T-helper 17 cell (primary cell): ENCODE measurements at places on chromosomes 12 and 14.

DNA sequence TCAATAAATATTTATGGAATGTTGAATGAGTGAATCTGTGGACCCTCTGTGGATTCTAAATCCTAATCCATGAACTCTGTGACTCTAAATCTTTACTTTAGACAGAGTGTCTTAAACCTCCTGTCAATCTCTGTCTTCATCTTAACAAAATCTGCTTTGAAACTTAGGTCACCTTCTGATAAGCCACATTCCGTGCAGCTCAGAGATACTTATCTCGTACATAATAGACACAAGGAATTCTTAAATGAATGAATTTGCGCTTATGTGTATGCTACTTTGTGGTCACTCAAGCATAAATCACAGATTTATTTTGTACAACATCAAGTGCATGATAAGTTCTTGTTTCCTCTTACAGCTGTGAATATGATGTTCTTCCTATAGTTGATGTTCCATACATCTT lies 2.2 kb upstream of the KRAS start:
- DNase-seq: no peak

DNA sequence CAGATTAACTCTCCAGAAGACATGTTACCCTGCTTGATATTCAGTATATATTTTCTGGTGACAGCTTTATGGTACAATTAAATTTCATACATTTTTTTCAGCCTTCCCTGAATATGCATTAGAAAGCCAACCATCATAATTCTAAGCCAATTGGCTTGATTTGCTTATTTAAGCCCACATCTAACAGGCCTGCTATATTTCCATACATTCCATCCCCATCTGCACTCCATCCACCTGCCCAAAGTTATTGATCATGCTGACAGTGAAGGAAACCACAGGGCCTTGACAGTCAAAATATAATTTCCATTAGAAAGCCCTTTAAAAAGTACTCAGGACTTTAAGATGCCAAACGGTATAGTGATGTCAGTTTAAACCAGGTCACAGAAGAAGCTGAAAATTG lies 164.3 kb downstream of the GXYLT1 start:
- DNase-seq: no peak

- peak; percentile 24 for DNase-seq
Observed at GRCh38 chr12:66409195-66409871, 107.0 kb downstream of the HELB start.

DNA sequence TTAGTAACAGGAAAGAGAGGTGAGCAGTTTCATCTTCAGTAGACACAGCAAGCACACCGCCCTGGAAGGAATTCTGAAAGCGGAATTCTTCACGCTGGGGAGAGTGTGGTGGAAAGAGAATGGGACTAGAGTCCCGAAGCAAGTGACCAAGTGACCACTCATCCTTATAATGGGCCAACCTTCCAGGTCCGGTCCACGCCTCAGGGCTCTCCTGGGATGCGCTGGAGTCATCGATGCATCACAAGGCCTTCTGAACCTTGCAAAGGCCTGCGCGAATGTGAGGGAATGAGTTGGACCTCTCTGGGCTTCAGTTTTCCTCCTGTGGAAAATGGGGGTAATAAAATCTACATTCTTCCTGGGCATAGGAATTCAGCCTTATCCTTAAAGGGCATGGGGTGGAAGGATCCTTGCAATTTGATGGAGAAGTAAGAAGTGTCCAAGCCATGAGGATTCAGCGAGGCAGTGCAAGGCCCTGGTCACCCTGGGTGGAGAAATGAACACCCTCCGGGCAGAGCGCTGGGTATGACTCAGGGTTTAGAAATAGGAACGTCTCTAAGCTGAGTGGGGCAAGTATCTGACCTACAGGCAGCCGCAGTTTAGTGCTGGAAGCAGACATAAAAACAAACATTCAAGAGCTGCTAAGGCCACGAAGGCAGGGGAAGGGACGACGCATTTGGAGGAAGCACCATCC lies 97.7 kb downstream of the SETD3 start:
- no peak for DNase-seq

- no peak for DNase-seq
Observed at GRCh38 chr12:57216014-57216911, at the start of gene NXPH4. NXPH4 (plus strand) TSS chr12:57216794; CDS start chr12:57216970, 176 bp downstream.

DNA sequence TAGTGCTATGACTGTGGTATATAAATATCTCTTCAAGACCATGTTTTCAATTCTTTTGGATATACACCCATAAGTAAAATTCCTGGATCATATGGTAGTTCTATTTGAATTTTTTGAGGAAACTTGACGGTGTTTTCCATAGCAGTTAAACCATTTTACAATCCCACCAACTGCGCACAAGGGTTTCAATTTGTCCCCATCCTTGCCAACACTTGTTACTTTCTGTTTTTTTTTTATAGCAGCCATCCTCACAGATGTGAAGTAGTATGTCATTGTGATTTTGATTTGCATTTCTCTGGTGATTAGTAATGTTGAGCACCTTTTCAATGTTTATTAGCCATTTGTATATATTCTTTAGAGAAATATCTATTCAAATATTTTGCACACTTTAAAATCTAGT lies 14.5 kb upstream of the A2M start:
- DNase-seq: no peak

DNA sequence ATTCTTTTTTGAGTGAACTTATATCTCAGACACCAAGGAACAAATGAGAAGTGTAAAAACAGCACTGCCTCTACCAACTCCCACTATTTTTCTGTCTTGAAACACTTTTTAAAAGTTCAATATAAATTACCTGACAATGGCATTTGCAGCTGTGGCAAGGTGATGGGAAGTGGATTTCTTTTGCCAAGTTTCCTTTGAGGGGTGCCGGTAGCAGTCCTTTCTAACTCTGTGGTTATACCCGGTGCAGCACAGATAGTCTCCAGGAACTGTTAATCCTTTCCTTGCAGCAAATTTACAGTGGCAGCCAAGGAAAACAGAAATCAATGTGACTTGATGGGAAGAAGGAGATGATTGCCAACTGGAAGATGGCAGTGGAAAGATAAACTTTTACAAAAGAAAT lies 243.7 kb downstream of the BCAT1 start:
- no peak for DNase-seq

DNA sequence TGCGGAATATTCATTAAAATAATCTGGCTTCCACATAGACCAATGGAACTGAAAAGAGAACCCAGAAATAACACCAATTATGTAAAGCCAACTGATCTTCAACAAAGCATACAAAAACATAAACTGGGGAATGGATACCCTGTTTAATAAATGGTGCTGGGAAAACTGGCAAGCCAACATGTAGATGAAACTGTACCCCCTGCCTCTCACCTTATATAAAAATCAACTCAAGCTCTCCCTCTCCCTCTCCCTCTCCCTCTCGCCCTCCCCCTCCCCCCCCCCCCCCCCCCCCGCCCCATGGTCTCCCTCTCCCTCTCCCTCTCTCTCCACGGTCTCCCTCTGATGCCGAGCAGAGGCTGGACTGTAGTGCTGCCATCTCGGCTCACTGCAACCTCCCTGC lies 13.1 kb upstream of the SPTSSA start:
- DNase-seq: no peak

- no peak for DNase-seq
Observed at GRCh38 chr12:128573907-128574306, 249.9 kb downstream of the SLC15A4 start.

DNA sequence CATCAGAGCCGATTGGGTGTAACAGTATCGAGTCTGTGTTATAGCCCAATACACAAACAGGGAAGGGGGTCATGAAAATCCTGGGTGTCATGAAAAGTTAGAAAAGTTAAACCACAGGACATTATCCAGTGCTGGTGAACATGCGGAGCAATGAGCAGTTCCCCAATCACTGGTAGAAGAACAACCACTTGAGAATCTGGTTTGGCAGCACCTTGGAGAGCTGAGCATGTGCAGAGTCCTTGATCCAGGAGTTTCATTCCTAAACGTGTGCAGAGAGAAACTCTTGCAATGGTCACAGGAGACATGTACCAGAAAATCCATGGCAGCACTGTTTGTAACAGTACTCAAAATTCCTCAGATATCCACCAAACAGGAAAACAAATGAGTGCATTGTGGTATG lies 23.0 kb upstream of the JDP2 start:
- DNase-seq: no peak

DNA sequence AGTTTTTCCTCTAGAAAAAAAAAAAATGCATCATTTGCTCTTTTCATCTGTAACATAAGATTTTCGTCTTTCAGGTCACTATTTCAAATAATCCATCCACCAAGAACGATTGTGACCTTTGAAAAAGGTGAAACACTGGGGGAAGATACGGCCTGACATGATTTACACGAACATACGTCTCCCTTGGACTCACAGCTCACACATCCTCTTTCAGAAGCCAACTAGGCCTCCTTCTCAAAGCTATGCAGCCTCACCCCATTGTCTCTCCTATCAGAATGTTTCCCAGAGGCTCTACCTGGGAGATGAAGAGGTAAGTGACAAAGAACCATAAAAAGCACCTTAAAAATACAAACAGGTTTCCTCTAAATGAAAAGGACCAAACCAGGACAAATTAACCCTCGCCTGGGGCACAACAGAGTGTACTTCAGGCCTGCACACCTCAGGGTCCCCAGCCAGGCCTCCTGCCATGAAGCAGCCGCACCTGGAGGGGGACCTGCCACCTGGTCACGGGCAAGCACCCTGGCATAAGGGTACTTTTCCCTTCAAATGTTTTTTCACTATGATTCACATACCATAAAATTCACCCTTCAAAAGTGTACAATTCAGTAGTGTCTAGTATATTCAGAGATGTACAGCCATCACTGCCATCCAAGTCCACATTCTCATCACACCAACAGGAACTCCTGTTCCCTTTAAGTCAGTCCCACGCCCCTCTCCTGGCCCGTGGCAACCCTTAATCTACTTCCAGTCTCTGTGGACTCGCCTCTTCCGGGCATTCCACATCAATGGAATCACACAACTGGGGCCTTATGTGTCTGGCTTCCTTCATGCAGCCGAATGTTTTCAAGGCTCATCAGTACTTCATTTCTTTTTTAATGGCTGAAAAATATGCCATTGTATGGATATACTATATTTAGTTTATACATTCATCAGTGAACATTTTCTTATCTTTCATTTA lies 5.4 kb downstream of the SLC15A4 start:
- DNase-seq: no peak

DNA sequence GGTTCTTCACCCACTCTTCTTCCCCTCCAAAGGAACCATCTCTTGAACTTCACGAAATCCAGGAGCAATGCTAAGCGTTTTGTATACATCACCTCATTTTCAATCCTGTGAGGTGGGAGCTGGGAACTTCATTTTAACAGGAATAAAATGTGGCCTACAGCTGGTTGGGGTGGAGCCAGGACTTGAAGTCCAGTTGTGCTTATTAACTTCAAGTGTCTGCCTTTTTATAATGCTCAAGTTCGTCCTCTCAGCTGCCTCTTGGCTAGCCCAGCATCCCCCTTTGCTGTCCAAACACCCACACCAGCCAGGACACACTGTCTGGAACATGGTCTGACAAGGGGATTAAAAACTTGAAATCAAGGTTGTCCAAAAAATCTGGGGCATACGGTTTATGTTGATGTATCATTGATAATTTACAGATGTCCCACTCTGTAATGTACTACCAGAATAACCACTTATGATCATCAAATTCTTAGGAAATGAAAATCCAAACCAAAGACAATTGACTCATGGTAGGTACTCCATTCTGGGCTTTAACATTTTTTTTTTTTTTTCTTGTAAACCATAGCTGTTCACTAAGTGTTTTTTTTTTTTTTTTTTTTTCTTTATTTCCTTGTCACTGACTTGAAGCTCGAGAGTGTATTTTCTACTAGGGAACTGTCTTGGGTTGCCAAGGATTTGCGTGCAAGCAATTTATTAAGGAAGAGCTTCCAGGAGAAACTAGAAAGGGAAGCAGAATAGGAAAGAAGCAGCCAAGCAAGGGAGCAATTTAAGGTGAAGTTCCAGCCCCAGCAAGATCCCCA lies 252.3 kb downstream of the EFCAB11 start:
- DNase-seq: no peak

DNA sequence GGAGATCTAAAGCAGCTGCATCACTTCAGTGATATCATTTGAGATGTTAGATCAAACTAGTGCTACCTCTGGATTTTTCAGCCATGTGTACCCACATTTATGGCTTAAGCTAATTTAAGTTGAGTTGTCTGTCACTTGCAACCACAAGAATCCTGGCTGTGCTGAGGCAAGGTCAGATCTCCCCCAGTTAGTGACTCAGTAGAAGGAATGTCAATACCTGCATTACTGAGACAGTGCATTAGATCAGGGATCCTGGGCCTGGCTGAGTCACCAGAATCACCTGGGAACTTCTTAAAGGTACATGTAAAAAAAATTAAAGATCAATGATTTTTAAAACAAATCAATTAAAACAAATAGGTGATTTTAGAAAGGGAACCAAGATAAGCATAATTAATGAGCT lies 84.6 kb upstream of the GRIN2B start:
- DNase-seq: no peak

DNA sequence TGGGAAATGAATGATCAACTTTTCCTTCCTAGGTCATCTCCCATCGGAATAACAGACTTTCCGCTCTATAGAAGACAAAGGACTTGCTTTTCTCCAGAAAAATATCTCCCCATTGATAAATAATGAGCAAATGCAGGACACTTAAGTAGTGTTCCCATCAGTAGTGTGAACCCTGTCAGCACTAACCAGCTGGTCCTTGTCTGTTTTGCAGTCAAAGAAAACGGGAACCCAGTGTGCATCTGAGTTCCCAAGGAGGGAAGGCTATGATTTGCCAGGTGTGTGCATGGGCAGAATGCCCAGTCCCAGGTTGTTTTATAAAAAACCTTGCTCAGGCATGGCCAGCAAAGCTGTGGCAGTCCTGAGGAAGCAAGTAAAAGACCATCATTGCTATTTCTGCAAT lies 256.5 kb upstream of the HMGA2 start:
- DNase-seq: no peak

DNA sequence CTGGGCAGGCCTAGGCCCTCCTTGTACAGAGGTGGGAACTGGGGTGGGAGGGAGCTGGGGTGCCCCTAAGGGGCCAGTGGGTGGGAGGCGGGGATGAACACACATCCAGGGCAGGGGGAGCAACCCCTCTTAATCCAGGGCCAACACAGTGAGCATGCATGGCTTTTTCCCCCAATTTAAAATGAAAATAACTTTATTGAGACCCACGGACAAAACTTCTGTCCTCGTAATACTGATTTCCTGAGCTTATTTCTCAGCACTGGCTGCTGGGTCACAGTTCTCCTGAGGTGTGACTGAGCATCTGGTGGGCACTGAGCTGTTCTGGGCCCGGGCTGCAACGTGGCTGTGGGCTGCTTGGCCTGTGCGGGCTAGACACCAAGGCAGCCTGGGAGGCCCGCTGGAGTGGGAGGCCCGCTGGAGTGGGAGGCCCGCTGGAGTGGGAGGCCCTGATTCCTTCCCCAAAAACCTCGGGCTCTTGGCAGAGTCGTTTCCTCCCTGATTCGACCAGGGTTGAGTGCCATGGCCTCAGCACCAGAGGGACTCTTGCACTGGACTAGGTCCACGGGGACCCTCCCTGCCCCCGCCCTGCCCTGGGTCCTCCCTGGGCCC lies 24.9 kb upstream of the TRAF3 start:
- DNase-seq: no peak

- no peak for DNase-seq
Observed at GRCh38 chr14:88616697-88617096, 53.9 kb downstream of the ZC3H14 start.

GRCh38 chr12:48175613-48176416 lies 7.6 kb upstream of the CCDC184 start:
- no peak for DNase-seq
